Endothelial cell of umbilical vein (primary cell): ENCODE measurements at places on chromosomes 7 and 10. TPM values are rescaled to one million over a fixed set of nuclear protein-coding genes. Genes with fewer than 3 reads are reported as not detected.

MGMT gene
- 11.1 and 15.0 TPM in 2 replicates for total RNA-seq

PNLIPRP2 gene
- not detected in 2 replicates for total RNA-seq

SLC39A12 gene
- not detected in 2 replicates for total RNA-seq

FAM25G gene
- not detected in 2 replicates for total RNA-seq

HOXA13 gene
- total RNA-seq = 0.09 and 0.22 TPM in 2 replicates
